NCI-H82 (cell line): ENCODE measurements at places on chromosomes 16 and 17.

DNA sequence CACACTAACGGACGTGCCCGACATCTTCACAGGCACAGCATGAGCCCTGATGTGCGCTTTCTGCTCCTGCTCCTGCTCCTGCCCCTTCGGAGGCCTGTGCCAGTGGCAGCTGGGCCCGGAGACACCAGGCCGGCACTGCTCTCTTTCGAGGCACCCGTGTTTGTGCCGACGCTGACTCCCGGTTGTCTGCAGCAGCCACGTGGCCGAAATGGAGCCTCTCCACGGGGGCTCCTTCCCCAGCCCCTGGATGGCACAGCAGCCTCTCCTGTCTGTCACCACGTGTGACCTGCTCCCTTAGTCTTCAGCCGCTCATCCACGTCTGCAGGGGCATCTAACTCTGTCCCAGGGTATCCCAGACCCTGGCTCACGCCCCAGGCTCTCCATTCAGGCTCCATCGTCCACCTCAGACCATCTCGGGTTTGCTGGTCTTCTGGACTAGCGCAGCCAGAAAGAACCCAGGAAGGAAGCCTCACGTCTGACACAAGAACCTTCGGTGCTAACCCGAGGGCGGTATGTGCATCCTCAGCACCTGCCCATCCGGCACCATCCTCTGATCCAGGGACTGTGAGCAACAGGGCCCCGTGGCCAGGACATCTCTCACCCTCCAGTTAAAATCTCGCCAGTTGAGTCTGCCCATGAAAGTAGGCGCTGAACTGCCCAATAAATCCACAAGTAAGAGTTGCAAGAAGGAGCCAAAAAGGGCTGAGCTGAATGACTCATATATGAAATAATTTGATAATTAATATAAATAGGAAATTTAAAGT, 4.2 kb upstream of the RPH3AL start:
- DNase-seq = no peak

DNA sequence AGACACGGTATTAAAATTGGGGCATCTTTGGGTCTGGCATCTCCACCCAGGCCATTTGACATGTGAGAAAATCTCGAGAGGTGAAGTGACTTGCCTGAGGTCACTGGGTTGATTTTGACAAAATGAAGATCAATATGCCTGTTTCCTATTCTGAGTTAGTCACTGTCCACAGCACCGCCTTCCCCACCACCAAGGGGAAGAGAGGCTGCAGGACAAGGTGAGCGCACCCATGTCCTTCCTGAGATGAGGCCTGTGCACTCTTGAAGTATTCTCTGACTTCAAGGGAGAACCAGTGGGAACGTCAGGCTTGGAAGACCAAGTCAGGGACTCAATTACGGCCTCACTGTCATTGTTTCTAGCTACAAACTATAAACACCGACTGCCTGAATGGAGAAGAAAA, 49.9 kb upstream of the WSB1 start:
- no peak for DNase-seq

GRCh38 chr16:59060207-59060606, 326.1 kb upstream of the GOT2 start:
- DNase-seq = no peak

- DNase-seq = no peak
These were observed 32.1 kb upstream of the SMURF2 start for GRCh38 chr17:64694207-64694606.

DNA sequence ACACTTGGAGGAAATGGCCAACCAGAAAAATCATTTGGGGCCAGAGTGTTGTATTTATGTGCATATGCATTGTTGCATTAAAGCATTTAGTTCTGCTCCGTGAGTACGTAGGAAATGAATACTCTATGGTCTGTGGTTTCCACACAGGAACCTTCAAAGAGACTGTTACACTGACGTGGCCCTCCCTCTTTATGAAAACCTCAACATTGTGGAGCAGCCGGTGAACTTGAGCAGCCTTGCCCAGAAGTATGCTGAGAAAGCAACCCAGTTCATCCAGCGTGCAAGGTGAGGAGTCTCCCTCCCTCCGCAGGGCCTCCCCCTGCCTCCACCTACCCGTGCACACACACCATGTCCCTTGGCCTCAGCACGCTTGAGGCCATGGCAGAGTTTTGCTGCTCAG, 65.2 kb downstream of the ARSG start:
- DNase-seq = no peak
